ENCODE measurements at places on chromosomes 13 and 19.

- no peak for DNase-seq
Measured at GRCh38 chr19:11465600-11465999, 15.2 kb downstream of the ELAVL3 start.

GRCh38 chr13:96071504-96071903 lies 18.3 kb upstream of the UGGT2 start:
- DNase-seq: no peak

GRCh38 chr19:19588546-19588945 lies 29.9 kb downstream of the PBX4 start:
- no peak for DNase-seq

DNA sequence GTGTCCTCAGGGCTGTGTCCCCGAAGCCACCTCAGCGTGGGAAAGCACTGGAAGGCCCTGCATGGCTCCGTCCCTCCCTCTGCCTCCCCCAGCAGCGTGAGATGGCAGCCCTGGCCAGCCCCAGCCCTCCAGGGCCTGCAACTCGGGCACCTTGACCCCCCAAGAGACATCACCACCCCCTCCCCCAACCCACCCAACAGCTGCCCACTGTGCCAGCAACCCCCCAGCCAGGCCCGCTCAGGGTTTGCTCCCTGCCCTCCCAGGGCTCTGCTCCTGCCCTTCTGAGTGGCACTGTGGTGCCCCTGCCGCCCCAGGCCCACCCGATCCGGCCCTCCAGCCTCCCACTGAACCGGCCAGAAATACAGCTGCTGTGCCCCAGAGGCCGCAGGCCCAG lies 1.5 kb upstream of the ASPDH start:
- no peak for DNase-seq

DNA sequence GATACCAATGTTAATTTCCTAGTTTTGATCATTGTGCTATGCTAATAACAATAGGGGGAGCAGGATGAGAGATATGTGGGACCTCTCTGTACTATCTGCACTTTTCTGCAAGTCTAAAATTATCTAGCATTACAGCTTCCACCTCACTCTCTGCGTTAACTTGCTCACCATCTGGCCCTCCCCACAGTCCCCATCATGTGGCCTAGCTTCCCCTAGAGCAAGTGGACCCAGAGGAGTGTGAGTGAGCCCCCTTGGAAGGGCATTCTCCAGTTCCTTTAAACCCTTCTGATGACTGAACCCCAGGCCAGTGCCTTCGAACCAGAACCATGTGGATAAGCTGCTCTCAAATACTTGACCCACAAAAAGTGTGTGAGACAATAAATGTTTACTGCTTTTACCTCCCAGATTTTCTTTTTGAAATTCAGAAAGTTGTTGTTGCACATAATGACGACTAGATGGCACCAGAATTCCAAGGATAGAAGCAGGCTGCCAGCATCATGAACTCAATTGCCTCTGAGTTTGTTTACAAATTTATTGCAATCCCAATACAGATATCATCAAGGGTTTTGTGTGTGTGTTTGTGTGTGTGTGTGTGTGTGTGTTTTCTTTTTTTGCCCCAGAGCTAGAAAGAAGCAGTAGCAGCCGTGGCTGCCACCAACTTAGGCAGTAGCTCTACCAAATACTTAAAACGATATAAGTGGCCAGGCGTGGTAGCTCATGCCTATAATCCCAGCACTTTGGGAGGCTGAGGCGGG lies 49.0 kb upstream of the ZNF780A start:
- DNase-seq: peak; percentile 23

- no peak for DNase-seq
Measured at GRCh38 chr19:17330262-17331044, 4.2 kb downstream of the ANO8 start.

- DNase-seq: no peak
Measured at GRCh38 chr19:13748169-13748828, 16.0 kb upstream of the MRI1 start.

GRCh38 chr19:34232566-34233481 lies 21.5 kb upstream of the GARRE1 start:
- DNase-seq: no peak

DNA sequence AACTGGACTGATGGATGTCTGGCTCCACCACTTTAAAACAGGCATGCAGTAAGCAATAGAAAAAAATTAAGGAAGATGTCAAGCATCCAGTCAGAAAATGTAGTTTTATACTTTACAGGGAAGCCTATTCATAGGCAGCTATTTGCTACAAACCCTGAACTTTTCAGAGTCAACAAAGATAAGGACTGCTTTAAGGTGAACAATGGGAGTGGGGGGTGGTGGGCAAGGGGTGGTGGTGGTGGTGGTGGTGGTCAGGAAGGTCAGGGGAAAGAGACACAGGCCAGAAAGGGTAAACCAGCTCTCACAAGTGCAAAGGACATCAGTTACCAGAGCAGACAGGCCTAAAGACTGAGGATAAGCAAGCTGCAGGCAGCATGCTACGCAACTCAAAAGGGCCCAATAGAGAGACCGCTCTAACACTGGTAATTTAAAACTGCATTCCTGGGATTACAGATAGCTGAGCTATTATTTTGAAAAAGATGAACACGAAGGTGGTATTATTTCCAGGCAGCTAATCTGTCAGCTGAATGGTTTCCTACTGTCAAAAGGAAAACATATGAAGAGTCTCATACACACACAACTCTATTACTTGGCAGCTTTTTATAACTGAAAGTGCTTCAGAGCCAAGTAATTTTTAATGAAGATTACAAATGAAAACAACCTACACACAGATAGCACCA lies 14.8 kb downstream of the BRD4 start:
- DNase-seq: no peak

DNA sequence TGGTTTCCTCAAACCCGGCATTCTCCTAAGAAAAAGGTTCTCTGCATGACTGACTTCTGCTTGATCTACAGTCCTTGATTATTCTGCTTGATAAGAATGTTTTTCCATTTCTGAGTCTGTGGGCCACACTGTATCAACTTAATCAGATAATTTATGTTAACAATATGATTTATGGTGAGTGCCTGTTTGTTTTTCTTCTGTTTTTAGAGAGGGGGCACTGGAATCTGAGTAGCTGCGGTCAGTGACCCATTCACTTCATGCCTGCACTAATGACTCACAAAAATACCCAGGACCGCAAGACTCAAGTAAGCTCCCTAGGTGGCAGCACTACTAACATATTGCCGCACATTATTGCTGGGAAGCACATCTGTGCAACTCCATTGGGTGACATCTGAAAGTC lies 542.3 kb upstream of the ATXN8OS start:
- DNase-seq: no peak

All from right renal pelvis (tissue), 4 donors.